ENCODE measurements at places on chromosomes 4 and X.

- no peak for DNase-seq
These were observed 38.3 kb downstream of the SPCS3 start for GRCh38 chr4:176358083-176358469.

GRCh38 chr4:107278791-107279483, 242.8 kb upstream of the DKK2 start:
- no peak for DNase-seq

DNA sequence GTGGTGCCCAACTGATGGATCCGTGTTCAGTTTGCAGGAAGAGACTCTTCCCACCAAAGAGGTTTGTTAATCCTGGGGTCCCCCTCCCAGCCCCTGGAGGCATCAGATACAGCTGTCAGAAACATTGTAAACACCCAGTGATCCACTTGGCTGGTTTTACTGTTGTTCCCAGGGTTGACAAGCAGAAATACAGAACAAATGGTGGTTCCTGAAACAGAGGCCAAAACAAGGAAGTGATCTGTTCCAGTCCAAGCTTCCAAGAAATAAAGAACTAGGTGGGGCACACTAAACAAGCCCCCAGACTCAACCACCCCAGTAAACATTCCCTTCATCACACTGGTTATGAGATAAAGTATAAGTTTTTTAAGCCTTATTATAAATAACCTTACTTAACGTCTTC, 1.4 kb downstream of the TMLHE start:
- peak; percentile 15 for DNase-seq

- no peak for DNase-seq
These were observed 150.6 kb downstream of the POU3F4 start for GRCh38 chrX:83658731-83659130.

- peak; percentile 7 for DNase-seq
These were observed 129.3 kb upstream of the FAM9B start for GRCh38 chrX:9163214-9163709.

DNA sequence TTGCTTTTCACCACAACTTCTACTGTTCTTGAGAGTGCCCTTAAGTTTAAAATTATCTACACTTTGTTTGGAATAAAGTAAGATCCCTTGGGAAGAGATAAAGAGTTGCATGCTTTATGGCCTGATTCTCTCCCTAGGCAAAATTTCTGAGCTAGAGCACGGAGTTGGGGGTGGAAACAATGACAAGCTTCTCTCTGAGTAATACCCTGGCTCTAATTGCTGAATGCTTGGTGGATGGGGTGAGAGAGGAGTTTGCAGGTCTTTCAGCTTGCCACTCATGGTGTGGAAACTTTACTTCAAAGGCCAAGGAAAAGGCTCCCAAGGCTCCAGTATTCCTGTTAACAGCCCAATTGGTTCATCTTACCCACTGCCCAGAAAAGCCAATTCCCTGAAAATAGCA, 26.1 kb upstream of the PRDM8 start:
- DNase-seq: no peak

DNA sequence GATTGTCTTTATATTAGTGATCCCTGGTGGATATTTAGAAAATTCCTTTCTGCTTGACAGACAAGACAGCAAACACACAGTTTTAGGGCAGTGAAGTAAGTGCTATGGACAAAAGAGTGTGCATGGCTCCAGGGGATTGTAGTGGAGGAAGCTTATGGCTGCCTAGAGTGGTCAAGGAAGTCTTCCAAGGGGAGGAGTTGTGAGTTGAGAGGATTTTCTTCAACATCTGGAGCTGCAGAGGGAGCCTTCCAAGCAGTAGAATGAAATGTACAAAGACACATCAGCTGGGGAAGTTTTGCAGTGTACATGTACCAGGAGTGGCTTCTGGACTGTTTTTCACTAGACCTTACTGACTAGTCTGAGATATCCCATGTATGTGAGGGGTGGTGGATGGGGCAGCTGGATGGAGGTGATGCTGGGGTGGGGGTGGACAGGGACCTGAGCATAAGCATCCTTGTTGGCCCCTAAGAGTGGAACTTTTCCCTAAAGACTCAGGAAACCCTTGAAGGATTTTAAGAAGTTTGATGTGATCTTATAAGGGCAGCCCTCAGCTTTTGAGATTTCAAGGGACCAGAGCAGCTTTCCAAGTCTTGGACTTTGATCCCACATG, 160.5 kb upstream of the TAPT1 start:
- DNase-seq: no peak

DNA sequence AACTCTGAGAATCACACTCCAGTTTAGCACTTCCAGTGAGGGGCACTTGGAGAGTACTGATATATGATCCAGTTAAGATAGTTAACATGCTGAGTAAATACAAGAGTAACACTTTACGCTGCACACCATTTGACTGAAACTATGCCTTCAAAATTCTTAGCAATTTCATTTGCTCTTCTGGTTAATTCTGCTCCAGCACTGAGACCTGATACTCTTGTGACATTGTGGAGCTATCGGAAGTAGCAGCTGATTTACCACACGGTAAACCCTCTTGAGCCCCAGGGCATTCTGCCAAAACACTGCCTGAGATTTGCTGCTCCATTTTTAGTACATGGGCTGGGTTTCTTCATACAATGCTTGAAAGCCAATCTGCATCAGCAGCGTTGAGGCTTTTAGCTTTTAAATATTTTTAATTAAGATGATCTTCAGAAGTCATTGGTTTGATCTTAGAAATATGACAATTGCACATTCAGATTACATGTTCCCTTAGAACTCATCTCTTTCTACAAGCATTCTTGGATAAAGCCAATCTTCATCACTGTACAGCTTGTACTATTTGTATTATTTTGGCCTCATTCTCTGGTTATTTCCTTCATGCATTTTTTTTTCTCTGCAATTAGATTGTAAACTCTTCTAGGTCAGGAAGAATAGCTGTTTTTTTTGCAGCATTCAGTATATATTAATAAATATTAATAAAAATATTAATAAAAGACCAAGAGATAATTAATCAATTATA, 67.8 kb upstream of the ETNPPL start:
- no peak for DNase-seq

DNA sequence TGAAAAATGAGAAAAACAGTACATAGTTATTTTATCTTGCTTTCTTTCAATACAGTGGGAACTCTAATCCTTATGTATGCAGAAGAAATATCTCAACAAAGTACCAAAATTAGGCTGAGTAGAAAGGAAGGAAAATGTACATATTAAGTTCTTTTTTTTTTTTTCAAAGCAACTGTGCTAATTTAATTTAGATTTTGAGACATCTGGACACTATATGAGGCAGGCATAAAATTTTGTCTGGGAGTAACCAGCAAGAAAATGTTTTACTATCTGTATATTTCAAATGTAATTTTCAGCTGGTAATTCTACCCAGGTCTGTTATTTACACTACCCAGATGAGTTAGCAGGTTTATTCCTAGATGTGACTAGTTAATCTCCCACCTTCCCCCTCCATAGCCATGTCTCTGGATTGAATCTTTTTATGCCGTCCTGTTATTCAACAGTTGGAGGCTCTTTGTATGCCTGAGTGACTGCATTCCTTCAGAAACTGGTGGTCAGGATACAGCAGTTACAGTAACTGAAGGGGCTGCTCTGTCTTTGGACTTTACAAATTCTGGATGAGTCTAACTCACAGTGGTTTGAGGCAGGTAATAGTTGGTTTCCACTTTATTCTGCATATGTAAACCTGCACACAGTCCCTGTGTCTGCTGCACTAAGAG, 633.6 kb downstream of the PCDH18 start:
- DNase-seq: no peak

GRCh38 chr4:3168029-3168428, 80.9 kb upstream of the MSANTD1 start:
- DNase-seq: peak; percentile 7

GRCh38 chr4:74369855-74370254, 4.9 kb downstream of the EREG start:
- peak; percentile 49 for DNase-seq

DNA sequence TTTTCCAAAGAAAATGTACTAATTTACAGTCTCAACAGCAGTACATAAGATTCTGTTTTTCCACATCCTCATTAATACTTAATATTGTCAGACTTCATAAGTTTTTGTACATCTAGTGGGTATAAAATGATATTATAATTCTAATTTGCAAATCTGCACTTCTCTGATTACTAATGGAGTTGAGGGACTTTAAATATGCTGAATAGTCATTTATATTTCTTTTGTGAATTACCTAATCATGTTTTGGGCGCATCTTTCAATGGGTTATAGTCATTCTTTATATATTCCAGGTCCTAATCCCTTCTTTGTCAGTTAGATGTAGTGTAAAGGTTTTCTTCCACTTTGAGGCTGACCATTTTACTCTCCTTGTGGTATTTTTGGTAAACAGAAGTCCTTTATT, 96.1 kb downstream of the KDR start:
- peak; percentile 4 for DNase-seq

DNA sequence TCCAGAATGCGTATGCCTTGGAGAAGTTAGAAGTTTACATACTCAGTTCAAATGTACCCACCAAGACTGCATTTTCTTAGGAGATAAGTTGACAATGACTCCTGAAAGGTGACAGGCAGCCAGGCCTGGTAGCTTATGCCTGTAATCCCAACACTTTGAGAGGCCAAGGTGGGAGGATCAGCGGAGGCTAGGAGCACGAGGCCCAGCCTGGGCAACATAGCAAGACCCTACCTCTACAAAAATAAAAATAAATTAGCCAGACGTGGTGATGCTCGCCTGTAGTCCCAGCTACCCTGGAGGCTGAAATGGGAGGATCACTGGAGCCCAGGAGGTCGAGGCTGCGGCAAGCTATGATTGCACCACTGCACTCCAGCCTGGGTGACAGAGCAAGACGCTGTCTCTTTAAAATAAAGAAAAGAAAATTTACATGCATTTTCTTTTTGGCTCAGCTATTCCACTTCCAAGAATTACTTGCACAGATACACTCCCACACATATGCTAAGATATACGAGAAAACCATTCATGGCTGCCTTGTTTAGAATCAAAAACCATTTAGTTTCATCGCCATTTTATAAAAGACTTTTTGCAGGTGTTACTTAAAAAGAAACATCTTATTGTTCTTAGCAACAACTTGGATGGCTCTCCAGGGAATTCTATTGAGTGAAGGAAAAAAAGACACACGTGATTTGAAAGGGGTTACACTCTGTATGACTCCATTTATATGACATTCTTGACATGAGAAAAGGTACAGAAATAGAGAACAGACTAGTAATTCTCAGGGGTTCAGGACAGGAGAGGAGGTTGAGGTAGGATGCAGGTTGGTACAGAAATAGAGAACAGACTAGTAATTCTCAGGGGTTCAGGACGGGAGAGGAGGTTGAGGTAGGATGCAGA, 66.3 kb downstream of the DHRSX start:
- no peak for DNase-seq

DNA sequence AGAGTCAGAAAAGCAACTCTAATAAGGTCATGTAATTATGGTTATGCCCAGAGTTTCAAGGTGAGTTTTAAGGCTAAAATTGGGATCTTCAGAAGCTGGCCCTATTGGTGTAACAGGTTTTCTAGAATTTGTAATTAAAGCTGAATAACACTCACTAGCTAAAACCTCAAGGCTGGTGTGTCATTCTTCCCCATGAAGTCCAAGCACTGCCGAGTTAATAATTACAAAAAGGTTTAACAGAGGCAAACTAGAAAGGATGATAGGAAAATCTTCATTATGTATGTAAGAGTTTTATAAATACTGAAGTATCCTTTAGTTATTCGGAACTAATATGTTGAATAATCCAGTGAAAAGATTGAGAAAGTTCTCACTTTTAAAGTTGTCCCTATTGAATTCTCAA, 34.3 kb downstream of the MXRA5 start:
- no peak for DNase-seq

DNA sequence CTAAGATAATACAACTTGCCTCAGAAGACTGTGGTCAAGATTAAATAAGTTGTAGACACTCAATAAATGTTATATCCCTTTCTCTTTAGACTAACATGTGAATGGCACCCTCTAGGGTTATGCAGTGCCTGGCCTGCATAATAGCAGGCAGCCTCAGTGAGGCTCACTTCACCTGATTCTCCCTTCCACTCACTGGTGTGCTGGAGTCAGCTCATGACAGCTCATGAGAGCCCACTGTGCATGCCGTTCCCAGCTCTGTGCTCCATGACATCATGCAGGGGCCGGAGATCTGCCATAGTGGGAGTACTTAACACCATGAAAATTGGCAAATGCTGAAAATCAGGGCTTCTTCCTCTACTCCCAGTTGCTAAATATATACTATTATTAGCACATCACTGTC, 64.5 kb downstream of the TEC start:
- peak; percentile 59 for DNase-seq

GRCh38 chr4:89158884-89159503, 47.7 kb downstream of the TIGD2 start:
- DNase-seq: peak; percentile 78

GRCh38 chr4:176193938-176194337, 1.4 kb downstream of the SPATA4 start:
- no peak for DNase-seq

DNA sequence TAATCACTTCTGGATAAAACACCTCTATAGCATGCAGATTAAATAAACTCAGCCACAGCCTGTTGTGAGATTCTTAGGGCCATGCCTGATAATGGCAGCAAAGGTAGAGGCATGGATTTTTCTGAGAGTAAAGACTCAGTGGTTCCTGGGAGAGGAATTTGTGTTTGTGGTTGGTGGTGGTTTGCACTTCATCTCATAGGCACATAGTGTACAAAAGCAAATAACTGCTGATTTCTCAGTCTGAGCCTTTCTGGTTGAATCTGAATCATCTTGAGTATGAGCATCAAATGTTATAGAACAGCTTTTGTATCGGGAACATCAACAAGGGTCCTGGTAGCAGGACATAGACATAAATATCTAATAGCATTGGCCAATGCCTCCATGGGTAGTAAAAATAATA, 274.3 kb downstream of the FRMPD4 start:
- DNase-seq: no peak

DNA sequence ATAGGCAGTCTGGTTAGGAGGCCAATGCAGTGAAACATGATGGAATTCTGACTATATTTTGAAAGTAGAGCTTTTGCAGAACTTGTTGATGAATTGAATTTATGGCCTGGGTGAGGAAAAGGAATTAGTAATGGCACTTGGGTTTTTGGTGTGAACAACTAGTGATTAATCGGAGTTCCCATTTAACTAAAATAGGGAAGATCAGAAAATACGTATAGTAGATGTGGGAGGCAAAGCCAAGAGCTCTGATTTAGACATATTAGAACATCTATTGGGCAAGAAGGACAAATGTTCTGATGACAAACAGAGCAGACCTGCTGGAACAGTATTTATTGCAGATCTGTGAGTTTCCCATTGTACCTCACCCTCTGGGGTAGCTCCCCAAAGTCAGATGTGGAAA, 12.3 kb upstream of the NDP start:
- peak; percentile 91 for DNase-seq

DNA sequence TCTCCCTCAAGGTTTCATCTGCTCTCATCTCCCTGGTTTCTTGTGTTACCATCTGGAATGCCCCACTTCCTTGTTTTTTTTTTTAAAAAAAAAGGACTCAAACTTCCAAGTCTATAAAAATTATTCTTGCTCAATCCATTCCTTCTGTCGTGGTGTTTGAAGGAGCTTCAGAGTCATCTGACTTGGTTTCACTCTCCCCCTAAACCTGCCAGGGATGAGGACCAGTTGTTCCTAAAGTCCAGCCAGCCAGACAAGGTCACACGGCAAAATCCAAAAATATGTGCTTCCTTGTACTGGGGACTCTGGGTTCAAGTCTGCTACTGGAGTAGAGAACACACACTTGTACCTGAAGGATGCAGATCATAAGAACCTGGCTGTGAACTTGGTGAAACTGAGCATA, 84.5 kb upstream of the GPM6B start:
- peak; percentile 18 for DNase-seq

All from suppressor macrophage treated with lipopolysaccharide for 1 hour (primary cell).